ENCODE measurements at places on chromosomes 2 and 18. TPM values are rescaled to one million over a fixed set of nuclear protein-coding genes. Genes with fewer than 3 reads are reported as not detected.

GRCh38 chr18:28903306-28903705 lies 726.4 kb upstream of the CDH2 start:
- no peak for DNase-seq

- DNase-seq = peak; percentile 57
Measured at GRCh38 chr2:61670591-61671501, 132.7 kb upstream of the XPO1 start.

- no peak for DNase-seq
Measured at GRCh38 chr18:49745045-49746014, 68.0 kb downstream of the ACAA2 start.

Gene C2orf72
- 12.8 TPM for total RNA-seq

DNA sequence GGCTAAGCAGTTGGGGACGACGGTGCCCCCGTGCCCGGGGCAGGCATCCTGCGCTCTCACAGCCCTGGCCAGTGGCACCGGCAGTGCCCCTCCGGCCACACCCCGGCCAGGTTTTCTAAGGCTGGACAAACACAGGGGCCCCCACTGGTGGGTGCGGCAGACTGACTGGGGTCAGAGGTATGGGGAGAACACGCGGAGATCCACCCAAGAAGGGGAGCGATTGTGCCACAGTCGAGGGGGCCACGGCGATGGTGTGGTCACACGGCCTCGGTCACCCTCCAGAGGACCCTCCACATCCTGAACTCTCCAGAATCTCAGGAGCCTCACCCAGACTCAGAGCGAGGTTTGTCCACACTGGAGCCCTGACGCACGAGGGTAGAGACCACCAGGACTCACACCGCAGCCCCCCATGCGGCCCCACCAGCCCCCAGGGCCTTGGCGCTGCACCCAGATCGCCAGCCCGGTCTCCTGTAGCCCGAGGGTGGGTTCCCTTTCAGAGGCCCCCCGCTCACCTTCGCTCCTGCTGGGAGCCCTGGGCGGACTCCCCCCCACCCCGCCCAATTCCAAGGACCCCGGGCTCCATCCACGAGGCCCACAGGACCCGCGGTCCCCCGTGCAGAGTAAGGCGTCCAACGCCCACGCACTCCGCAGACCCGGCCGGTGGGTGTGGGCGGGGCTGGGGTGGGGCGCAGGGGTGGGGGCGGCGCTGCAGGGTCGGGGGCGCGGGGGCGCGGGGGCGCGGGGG lies 15.2 kb downstream of the PDCD1 start:
- DNase-seq = no peak

GRCh38 chr2:73914667-73915066 lies 12.0 kb upstream of the DGUOK start:
- DNase-seq = no peak

Gene SATB2
- 5.4 TPM for total RNA-seq

- no peak for DNase-seq
Measured at GRCh38 chr2:98713332-98714015, 17.5 kb downstream of the MGAT4A start.

DNA sequence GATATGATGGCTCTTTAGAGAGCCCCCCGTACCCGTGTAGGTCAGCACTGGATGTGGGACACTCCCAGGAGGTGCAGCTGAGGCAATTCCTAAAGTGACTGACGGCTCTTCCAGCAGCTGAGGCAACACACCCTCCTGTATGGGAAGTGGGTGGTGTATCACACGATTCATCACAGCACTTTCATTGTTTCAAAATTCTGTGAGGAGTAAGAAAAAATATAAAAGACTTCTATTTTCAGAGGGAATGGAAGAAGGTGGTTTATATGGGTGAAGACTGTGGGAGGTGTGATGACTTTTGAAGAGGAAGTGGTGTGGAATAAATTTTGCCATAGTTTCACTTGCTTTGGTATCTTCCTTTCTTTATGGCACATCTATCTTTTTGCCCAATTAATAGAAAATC lies 22.3 kb downstream of the QPCT start:
- DNase-seq = no peak

Data from Caki2 (cell line).